ENCODE measurements at places on chromosomes 3 and 15.

DNA sequence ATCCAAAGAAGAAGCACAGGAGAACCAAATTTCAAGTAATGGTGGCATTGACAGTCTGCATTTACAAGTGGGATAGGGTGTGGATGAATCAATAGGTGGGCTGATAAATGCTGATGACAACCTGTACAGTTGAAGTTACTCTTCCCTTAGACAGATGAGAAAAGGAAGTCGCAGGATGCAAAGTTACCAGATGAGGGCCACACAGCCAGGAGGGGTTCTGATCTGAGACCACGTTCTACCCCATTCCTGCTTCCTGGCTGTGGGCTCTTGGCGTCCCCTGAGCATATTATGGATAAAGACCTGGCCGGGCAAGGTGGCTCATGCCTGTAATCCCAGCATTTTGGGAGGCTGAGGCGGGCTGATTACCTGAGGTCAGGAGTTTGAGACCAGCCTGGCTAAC lies 104.6 kb downstream of the EOMES start:
- DNase-seq, result no peak

- DNase-seq, result no peak
These were observed 23.7 kb downstream of the TCF12 start for GRCh38 chr15:56942118-56942517.

- no peak for DNase-seq
These were observed 4.2 kb downstream of the CCDC71 start for GRCh38 chr3:49161808-49162530.

DNA sequence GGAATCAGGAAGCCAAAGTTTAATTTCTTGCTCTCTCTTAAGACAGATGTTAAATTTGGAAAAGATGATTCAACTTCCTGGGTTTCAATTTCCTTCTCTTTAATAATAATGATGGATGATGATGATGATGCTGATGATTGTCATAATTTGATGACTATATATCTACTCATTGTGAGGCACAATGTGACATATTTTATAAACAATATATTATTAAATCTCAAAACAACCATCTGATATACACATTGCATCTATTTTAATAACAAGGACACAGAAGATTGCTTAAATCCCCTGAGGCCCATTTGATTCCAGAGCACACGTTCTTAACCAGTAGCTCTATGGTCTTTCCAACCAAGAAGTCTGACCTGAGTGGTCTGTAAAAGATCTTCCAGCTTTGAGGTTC lies 124.0 kb downstream of the CNTN6 start:
- DNase-seq, result no peak

DNA sequence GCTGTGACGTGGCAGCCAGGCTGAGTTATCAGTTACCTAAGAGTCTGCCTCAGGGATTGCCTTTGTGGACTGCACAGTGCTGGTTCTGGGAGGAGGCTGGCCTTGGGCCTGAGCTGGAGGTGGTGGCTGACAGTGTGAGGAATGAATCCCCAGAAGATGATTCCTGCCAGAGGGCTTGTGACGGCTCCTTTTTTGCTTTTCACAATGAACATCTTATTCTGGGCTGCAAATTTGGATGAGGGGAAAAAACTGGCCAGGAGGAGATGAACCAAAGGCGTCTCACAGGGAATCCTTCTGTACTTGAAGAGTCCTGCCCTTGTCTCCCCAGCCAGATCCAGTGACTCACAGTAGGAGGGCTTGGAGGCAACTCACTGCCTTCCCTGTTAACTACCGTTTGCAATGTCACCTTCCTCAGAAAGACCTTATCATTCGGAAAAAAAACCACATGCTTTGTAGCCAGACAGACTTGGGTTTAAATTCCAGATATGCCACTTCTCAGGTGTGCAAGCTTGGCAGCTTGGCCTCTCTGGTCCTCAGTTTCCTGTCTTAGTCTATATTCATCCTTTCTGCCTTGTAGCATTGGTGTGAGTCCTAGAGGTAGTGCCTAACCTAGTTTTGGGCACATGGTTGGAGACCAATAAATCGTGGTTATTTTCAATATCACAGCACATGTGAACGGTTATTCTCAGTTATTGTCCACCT lies 19.1 kb downstream of the ST6GAL1 start:
- DNase-seq, result no peak

DNA sequence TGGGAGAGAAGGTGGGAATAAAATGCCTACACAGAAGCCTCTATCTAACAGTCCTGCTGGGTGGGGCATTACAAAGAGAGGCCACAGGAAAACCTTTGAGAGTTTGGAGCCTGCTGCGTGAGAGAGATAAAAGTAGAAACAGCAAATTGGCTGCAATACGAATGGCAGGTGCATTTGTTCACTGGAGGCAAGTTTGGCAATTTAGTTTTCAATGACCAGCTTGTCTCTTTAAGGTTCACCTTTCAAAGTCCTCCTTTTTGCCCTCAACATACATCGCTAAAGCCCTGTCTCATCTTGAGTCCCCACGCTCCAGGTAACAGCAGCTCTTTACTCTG lies 405.7 kb downstream of the LSAMP start:
- DNase-seq, result no peak

Data from NCI-H1436 (cell line).